Muscle of leg (tissue), 16 donors: ENCODE measurements at places on chromosomes 12 and 14. TPM values are rescaled to one million over a fixed set of nuclear protein-coding genes. Genes with fewer than 3 reads are reported as not detected.
A peak's percentile ranks its signal among the peaks of the same experiment; 100 is the strongest.

DNA sequence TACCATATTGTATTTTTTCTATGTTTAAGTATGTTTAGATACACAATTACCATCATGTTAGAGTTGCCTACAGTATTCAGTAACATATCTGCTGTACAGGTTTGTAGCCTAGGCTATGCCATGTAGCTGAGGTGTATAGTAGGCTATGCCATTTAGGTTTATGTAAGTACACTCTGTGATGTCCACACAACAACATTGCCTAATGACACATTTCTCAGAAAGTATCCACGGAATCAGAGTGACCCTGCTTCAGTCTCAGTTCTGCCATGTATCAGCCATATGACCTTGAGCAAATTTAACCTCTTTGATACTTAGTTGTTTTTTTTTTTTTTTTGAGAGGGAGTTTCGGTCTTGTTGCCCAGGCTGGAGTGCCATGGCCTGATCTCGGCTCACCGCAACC is 12.7 kb downstream of the SUSD6 start:
- DNase-seq, result no peak

GRCh38 chr14:78028471-78028870 is 141.7 kb upstream of the NRXN3 start:
- peak; percentile 47 for DNase-seq

DNA sequence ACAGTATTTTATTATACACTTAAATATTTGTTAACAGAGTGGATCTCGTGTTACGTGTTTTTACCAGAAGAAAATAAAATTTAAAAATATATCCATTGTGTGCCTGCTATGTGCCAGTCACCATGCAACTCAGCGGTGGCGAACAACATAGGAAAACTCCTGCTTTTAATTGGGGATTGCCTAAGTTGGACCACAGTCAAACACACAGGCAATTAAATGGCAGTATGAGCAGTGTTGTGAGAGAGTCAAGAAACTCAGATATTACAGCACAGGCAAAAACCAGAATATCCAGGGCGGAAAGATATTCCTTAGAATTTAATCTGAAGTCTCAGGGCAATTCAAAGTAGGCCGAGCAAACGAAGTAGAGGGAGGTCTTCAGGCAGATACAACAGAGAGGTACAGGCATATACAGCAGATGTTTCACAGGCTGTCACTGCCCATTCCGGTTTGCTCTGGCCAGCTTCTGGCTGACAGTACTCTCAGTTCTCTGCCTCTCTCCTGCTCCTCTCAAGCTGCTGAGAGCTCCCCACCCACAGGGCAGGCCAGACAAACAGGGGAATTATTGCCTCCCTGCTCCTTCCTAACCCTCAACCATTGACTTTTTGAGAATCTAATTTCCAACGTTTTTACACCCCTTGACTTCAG is 540.2 kb upstream of the TMEM132C start:
- peak; percentile 18 for DNase-seq

GRCh38 chr14:99564256-99564925 is 39.6 kb downstream of the CCDC85C start:
- DNase-seq, result peak; percentile 97

DNA sequence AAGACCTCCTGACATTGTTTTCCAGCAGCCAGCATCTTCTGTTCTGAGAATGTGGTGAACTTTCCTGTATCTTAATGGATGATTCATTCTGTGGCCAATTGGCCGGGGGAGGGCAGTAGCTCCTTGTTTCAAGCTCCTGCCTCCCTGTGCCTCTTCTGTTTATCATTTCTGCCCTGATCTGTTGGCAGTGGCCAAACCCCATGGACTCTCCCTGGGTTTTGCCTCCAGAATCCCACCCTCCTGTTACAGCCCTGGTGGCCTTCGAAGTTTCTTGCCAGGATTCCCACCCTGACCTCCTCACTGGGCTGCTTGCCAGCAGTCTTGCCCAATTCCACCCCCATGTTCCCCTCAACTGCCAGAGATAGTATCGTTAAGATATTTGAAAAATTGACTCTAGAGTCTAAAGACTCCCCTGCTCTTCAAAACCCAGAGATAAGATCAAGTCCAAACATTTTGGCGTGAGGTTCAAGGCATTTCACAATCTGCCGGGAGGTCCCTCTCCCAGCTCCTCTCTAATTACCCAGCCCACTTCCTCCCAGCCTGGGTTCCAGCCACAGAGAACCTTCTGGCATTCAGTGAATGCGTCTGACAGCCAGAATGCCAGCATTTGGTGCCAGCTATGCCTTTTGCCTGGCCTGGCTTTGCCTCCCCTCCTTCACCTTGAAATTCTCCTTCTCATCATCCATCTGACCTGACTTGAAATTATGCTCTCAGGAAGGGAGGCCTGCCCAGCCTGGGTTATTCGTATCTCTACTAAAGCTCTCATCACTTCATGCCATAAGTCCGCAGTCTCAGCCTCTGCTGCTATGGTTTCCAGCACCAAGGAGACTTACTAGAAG is 37.7 kb upstream of the TXNRD1 start:
- peak; percentile 20 for DNase-seq

DNA sequence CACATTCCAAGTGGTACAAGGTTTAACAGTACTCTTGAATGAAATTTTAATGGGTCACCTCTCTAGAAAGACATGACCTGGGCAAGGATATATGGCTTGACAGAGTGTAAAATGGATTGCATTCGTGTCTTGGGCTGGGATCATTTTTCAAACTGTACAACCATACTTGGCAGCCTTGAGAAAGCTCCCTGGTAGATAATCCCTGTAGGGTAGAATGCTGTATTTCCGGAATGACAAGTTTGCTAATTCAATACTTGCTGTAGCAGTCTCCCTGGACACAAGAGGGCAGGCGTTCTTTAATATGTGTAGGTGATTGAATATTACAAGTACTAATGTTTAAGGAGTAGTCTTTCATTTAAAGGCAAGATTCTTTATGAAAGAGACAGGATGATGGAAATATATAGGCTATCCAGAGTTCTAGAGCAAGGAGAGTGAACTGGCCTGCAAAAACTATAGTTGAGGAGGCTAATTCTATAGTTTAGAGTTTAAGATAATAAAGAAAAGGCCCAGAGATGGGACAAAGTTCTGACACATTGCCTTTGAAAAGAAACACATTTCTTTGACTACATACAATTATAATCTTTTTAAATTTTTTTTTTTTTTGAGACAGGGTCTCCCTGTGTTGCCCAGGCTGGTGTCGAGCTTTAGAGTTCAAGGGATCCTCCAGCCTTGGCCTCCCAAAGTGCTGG is 53.4 kb downstream of the PLBD1 start:
- DNase-seq, result peak; percentile 26

DNA sequence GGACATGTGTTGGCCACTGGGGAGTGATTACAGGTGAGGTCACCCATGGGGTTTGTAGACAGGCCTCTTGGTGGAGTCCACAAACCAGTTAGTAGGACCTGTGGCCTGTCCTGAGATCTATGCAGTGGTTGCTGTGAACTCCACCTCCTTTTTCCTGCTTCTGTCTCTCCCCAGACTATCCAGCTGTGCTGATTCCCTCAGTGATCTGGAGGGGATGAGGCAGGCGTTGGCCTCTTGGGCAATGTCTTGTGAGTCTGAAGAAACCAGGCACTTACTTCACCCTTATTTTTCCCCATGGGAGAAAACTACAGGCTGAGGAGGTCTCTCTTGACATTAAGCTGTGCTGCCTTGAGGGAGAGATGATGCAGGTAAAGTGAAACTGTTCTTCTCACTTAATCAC is 257.2 kb upstream of the PRICKLE1 start:
- DNase-seq, result no peak

- peak; percentile 43 for DNase-seq
Observed at GRCh38 chr14:82420871-82421270, 887.2 kb upstream of the SEL1L start.

DNA sequence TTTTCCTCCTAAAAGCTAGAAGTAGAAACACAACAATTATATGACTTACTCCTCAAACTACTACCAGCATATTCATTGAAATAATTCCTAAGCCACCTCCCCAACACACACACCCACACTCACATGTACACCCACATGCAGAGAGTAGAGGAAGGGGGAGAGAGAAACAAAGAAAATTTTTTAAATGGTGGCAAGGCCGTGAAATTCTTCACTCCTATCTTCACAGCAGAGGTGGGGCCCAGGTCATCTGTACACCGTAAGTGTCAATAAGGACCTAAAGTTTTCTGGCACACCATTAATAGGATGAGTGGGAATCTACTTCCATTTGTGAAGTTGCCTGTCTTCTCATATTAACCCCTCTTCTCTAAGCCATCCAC is 73.9 kb upstream of the EGLN3 start:
- DNase-seq, result no peak

- DNase-seq, result no peak
Observed at GRCh38 chr14:52954346-52955214, 3.7 kb upstream of the FERMT2 start.

- DNase-seq, result no peak
Observed at GRCh38 chr14:37641117-37641516, 45.7 kb downstream of the TTC6 start.

- DNase-seq, result no peak
Observed at GRCh38 chr12:29145372-29146170, 3.5 kb upstream of the FAR2 start.

- DNase-seq, result no peak
Observed at GRCh38 chr12:33180918-33181317, 258.7 kb downstream of the SYT10 start.

DNA sequence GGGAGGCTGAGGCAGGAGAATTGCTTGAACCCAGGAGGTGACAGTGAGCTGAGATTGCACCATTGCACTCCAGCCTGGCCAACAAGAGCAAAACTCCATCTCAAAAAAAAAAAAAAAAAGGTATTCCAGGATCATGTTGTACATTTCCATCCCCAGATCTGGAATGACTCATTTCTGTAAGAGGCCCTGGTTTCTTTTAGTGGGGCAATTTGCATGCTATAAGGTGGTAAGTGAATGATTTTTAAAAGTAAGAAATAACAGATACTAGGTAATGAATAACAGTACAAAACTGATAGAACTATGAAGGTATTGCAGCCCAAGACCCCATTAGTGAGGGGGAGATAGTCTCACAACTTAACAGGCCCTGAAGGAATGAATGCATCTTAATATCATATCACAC is 17.7 kb upstream of the ADCK1 start:
- DNase-seq, result no peak

GRCh38 chr14:70784886-70785285 is 24.4 kb downstream of the MAP3K9 start:
- no peak for DNase-seq

- peak; percentile 59 for DNase-seq
Observed at GRCh38 chr12:122944605-122945592, 21.4 kb downstream of the ABCB9 start.

- DNase-seq, result peak; percentile 1
Observed at GRCh38 chr12:81958406-81958805, 199.3 kb upstream of the PPFIA2 start.

DNA sequence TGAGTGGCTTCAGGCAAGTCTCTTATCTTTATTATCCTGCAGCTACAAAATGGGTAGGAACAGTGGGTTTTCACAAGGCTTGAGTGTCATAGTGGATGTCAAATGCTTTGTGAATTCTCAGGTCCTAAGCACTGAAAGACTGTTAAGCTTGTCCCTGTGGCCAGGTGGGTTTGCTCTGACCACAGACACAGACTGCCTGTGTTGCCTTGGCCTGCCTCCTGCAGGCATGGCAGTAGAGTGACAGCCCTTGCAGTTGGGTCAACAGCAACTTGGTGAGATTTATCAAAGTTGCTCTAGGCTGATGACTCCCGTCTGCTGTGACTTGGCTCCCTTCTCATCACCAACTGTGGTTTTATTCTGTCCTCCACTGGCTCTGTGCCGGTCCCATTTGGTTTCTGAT is 520.0 kb upstream of the CCDC196 start:
- DNase-seq, result no peak

ETFRF1 gene
- 25.6 TPM for polyA plus RNA-seq

PIANP gene
- polyA plus RNA-seq, result 5.5 TPM

PPP1R36 gene
- polyA plus RNA-seq, result 0.44 TPM

OTX2 gene
- not detected for polyA plus RNA-seq

BATF gene
- polyA plus RNA-seq, result 0.99 TPM

OVCH1 gene
- 1.2 TPM for polyA plus RNA-seq

TUNAR gene
- 0.05 TPM for polyA plus RNA-seq

TSPAN31 gene
- polyA plus RNA-seq, result 50.9 TPM

KRT74 gene
- polyA plus RNA-seq, result not detected

MIP gene
- 0.17 TPM for polyA plus RNA-seq

DBX2 gene
- polyA plus RNA-seq, result 0.18 TPM

KRT77 gene
- polyA plus RNA-seq, result not detected

PPP1R1A gene
- 25.3 TPM for polyA plus RNA-seq

RDH16 gene
- 0.15 TPM for polyA plus RNA-seq

CHFR gene
- 17.8 TPM for polyA plus RNA-seq

ZNF641 gene
- 15.0 TPM for polyA plus RNA-seq

HAL gene
- 0.36 TPM for polyA plus RNA-seq

KRT78 gene
- polyA plus RNA-seq, result not detected

TMED10 gene
- 118 TPM for polyA plus RNA-seq

MYRFL gene
- 0.42 TPM for polyA plus RNA-seq

OAS2 gene
- polyA plus RNA-seq, result 2.9 TPM

NRDE2 gene
- polyA plus RNA-seq, result 8.7 TPM

BIN2 gene
- 2.5 TPM for polyA plus RNA-seq

KIF26A gene
- polyA plus RNA-seq, result 8.0 TPM

PPFIA2 gene
- 1.3 TPM for polyA plus RNA-seq

ACOT6 gene
- polyA plus RNA-seq, result not detected
